HepG2 (cell line): ENCODE measurements at places on chromosomes 16 and 17. TPM values are rescaled to one million over a fixed set of nuclear protein-coding genes. Genes with fewer than 3 reads are reported as not detected.

DNA sequence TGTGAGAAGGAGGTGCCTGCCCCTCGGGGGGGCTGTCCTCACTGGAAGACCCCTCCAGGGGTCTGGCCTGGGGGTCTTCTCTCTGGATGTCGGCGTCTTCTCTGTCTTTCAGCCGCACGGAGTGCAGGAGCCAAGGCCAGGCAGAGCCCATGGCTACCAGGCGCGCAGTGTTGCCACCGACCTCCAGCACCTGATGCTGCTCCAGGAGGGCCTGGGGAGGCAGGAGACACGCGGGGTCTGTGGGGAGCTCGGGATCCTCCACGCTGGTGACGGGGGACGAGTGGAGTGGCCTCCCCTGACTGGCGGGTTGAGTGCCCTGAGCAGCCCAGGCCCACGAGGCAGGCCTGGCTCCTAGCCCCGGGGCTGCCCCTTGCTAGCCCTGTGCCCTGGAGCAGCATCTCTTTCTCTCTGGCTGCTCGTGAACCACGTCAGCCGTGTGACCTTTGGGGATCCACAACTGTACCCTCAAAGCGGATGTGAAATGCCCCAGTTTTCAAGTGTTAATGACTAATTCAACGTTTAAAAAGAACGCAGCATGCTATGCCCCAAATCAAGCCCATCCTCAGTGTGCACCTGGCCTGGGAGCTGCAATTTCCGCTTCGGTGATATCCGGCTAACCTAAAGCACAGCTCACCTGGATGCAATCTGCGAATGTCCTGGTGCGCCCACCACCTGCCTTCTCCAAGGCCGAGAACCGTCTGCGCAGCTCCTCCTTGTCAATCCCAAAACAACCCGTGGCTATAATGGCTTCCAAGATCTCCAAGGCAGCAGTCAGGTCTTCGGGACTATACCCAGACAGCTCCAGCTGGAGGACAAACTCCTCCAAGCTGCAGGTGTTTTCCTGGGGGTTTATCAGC lies 62.9 kb downstream of the IL21R start:
- DNase-seq: no peak

- no peak for DNase-seq
Measured at GRCh38 chr16:52453644-52454043, 93.3 kb downstream of the TOX3 start.

CCL5 gene
- 0.25 and 0.29 TPM in 2 replicates for polyA plus RNA-seq

GRCh38 chr16:83147244-83147643 lies 520.5 kb downstream of the CDH13 start:
- DNase-seq: no peak

LRRC46 gene
- 0.09 and 0.16 TPM in 2 replicates for polyA plus RNA-seq

DNA sequence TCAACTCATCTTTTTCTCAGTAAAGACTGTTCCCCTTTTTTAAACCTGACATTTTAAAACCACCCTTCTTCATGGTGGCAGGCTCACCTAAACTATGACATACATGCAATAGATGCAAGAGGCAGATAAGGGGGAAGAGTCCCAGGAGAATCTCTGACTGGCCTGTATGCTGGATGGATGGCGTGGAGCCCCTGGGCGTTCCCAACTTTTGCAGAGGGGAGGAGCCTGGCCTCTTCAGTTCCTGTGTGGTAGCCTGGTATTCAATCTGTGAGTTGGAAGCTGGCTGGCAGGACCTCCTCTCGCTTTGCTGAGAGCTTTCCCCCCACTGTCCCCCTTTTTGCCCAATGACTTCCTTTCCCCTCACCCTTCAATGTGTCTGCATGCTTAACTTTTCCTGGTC lies 217.6 kb upstream of the CA10 start:
- no peak for DNase-seq

- no peak for DNase-seq
Measured at GRCh38 chr17:69717214-69717613, 302.7 kb downstream of the MAP2K6 start.

GGT6 gene
- 0.14 and 0.16 TPM in 2 replicates for polyA plus RNA-seq

PRSS36 gene
- polyA plus RNA-seq: 2.1 and 2.7 TPM in 2 replicates

TCAP gene
- polyA plus RNA-seq: 0.65 and 0.84 TPM in 2 replicates

DNA sequence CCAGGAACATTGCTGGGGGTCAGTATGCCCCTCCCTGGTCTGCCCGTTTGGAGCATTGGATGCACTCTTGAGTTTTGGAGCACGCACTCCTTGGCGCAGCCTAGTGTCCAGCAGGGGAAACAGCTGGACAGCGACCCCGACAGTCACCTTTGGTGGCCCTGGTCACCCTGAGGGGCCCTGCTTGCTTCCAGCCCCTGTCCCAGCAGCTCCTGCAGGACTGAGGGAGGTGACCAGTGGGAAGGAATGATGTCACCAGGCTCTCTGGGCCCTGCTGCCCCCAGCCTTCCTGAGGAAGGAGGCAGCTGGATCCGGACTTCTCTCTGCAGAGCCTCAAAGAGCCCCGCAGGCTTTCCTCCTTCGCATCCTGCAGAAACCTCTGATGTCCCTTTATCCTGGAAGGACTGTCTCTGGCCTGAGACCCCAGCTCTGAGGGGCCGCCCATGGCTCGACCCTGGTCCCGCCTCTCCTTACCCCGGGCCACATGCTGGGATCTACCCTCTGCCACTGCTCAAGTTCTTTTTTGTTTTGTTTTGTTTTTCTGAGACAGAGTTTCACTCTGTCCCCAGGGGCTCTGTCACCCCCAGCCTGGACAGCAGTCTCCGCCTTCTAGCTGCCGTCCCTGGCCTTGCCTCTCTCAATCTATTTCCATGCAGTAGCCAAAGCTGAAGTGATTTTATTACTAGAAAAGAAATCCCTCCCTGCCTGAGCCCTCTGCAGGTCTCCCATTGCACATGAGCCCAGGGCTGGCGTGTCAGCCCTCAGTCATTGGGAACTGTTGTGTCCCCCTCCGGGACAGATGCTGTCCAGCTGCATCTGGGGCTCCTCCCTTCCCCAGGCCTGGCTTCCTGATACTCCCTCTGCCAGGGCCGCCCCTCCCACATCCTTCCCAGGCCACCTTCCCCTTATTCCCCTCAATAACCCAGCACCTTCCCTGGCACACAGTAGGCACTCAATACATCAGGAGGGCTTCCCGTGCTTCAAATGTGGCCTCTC lies 11.6 kb downstream of the ZSCAN10 start:
- no peak for DNase-seq

LDHD gene
- polyA plus RNA-seq: 9.8 and 12.1 TPM in 2 replicates

DNA sequence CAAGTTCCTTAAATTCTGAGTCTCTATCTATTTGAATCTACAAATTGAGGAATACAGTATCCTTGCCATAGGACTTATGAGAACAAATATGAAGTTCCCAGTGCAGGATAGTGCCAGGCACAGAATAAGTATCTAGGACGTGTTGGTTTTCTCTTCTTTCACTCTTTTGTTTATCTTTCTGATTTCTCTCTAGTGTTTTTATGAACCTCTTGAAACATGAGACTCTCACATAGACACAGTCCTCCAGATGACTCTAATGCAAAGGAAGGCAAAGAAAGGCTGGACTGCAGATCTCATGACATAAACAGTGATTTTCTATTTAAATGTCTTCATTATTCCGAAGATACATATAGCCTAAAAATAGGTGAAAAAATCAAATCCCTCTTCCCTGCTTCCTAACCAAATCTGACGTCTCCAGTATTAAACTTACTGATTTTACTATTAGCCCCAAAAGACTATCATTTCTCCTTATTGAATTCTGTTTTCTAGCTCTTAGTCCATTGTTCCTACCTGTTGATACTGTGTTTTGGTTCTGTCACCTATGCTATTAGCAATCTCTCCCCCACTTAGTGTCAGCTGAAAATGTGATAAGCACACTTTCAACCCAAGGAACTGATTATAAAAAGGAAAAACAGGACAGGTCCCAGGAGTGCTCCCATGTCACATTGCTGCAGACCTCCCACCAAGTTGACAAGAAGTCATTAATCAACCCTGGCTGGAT lies 24.9 kb upstream of the ADAMTS18 start:
- no peak for DNase-seq

DNA sequence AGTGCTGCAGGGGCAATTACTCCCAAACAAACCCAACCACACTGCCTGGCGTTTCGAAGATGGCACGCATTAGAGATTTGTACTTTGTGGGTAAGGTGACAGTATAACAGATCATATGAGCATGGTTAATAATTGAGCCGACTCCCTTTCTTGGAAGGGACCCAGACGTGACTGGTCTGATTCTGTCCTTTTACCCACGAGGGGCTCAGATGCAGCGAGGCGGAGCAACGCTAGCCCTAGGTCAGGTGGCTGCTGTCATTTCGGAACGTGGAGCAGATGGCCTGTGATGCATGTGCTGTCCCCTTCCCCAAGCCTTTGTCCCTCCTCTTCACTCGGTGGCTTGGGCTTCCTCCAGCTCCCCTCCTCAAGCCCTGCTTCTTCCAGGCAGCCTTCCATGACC lies 84.2 kb downstream of the SNX29 start:
- no peak for DNase-seq

- DNase-seq: no peak
Measured at GRCh38 chr16:46638947-46639925, 18.1 kb upstream of the SHCBP1 start.

GRCh38 chr16:27048316-27048715 lies 18.4 kb upstream of the C16orf82 start:
- DNase-seq: no peak

GRCh38 chr16:89002851-89003830 lies 26.1 kb upstream of the CBFA2T3 start:
- no peak for DNase-seq

PDK2 gene
- polyA plus RNA-seq: 59.7 and 66.6 TPM in 2 replicates

DNA sequence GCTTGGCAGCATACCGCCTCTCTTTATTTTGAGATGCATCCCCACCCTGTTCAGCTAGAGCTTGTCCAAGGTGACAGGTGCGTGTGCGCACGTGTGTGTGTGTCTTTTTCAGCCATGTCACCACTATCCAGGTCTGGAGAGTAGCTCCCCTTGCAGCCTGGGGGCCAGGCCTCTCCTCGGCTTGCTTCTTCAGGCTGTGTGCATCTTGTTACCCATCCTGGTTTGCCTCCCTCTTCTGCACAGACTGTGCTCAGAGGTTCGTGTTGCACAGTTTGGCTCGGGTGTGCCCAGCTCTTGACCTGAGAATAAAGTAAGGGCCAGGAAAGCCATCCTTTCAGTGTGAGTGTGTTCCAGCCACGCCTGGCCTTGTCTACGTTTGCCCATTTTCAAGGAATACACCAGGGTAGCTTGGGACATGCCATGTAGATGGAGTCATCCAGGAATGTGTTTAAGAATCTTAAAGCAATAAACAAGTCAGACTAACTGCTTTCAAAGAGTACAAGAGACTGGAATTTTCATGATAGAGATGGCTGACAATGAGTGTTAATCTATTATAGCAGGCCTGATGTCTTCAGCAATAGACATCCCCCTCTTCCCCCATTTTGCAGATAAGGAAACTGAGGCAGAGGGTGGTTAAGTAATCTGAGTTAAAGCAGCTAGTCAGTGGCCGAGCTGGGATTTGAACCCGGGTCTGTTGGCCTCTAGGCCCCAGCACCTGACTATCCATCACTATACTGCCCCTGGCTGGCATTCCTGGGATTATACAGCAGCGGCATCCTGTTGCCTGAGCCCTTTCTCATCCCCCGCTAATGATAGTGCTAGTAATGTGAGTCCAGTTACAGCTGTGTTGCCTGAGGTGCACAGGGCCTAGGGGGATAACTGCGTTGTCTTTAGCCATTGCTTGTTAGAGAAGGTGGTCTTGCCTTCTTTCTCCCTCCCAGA lies 77.9 kb downstream of the KSR1 start:
- DNase-seq: no peak
